ENCODE measurements at places on chromosomes 13 and 19. TPM values are rescaled to one million over a fixed set of nuclear protein-coding genes. Genes with fewer than 3 reads are reported as not detected.

The CFAP97D2 gene
- not detected for total RNA-seq

The OVOL3 gene
- not detected for total RNA-seq

GRCh38 chr19:48738557-48739403, 1.6 kb downstream of the RASIP1 start:
- DNase-seq = no peak

GRCh38 chr19:38062959-38063761, 156.2 kb downstream of the SIPA1L3 start:
- no peak for DNase-seq

The GRK1 gene
- total RNA-seq = not detected

All from kidney epithelial cell (primary cell).